ENCODE measurements at places on chromosomes 5 and 9. TPM values are rescaled to one million over a fixed set of nuclear protein-coding genes. Genes with fewer than 3 reads are reported as not detected.

Gene CDH6
- 52.0 TPM for total RNA-seq

Gene OSTF1
- 9.4 TPM for total RNA-seq

Gene SLC6A18
- total RNA-seq, result not detected

Gene EIF4E1B
- 0.31 TPM for total RNA-seq

Gene CDC25C
- total RNA-seq, result 2.2 TPM

Gene IL7R
- 0.63 TPM for total RNA-seq

Gene LRRC8A
- total RNA-seq, result 25.7 TPM

Gene ANP32B
- total RNA-seq, result 10.3 TPM

Gene SYK
- 1.6 TPM for total RNA-seq

Gene IRX1
- total RNA-seq, result not detected

Gene FST
- total RNA-seq, result 2.2 TPM

Gene CCL27
- total RNA-seq, result not detected

Gene PCDHB12
- 36.9 TPM for total RNA-seq

Gene SAXO1
- total RNA-seq, result under 0.01 TPM

Gene CKMT2
- total RNA-seq, result 1.3 TPM

Gene COL15A1
- total RNA-seq, result 11.3 TPM

Gene CHD1
- 126 TPM for total RNA-seq

Gene GALNT12
- 1.9 TPM for total RNA-seq

Gene HAPLN1
- 7.2 TPM for total RNA-seq

Gene SPATA31E1
- not detected for total RNA-seq

Gene GFI1B
- not detected for total RNA-seq

Measured in parietal lobe (tissue), 2 donors.